ENCODE measurements at places on chromosomes 11 and 22.

DNA sequence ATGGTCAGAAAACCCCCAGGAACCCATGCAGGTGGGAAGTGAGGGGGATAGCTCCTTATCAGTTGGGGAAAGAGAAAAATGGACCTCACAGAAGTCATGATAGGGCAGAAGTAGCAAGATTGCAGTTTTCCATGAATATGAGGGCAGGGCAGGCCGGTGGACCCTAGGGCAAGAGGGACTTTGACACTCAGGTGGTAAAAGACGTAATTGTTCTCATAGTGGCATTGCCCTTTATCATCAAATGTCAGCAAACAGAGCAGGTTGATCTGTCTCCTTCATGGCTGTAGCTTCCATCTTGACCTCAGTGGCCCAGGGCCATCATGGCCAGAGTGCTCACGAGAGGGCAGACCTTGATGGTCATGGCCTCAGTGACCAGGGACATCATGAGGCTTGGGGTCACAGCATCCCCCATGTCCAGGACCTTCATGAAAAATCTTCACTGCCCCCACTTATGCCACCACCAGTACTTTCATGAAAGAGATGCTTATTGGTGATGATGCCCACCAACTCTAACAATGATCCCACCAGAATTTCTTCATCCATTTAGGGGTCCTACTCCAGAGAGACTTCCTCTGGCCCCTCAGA is 127.1 kb downstream of the SNX19 start:
- no peak for DNase-seq

DNA sequence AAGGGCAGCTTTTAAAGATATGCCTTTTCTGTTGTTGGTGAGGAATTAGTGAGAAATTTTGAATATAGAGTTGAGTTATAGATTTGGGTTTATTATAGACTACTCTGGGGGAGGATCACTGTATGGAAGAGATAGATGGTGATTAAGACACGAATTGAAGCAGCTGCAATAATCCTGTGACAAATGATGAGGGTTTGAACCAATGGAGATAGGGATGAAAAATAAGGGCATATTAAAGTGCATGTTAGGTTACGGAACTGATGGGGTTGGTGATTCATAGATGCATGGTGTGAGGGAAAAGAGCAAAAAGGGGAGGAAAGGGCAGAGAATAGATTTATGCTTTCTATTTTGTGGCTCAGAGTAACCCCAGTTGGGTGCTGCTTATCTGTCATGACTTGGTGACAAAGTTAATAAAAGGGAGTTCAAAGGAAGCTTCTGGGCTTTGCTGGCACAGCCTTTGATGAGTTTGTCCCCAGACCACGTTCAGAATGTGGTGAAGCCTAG is 11.8 kb downstream of the C11orf87 start:
- DNase-seq, result no peak

DNA sequence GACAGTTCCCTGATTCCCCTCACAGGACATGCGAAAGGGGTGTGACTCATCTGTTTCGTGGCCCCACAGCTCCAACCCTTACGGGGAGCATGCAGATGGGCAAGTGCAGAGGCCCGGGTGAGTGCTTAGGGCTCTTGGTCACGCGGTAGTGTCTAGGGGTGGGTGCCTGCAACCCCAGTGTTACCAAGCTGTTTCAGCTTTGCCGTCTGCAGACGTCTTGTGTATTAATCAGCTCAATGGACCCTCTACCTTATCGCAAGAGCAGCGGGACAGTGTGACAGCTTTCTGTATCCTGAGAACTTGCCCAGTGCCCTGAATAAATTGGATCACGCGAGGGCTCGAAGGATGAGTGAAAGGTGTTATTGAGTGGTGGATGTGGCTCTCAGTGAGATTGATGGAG is 816.4 kb upstream of the ANO3 start:
- no peak for DNase-seq

DNA sequence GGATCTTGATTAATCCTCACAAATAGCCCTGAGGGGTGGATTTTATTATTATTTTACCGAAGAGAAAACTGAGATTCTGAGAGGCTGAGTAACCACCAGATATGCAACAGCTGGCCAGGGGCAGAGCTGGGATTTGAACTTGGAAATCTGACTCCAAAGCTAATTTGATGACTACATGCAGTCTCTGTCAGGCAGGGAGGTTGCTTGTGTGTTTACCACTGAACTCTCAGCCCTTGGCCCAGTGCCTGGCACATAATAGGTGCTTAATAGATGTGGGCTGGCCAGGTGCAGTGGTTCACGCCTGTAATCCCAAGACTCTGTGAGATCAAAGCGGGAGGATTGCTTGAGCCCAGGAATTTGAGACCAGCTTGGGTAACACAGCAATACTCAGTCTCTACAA is 121.7 kb upstream of the CRYBB3 start:
- no peak for DNase-seq

GRCh38 chr11:77038825-77039326 is 4.7 kb downstream of the B3GNT6 start:
- peak; percentile 39 for DNase-seq

All from GM13976 (cell line).